Hematopoietic multipotent progenitor cell treated with erythropoietin and hydrocortisone succinate and interleukin-3 and kit ligand, for 15 days (in vitro differentiated cells): ENCODE measurements at places on chromosomes 16 and 17.

GRCh38 chr17:40122999-40123810 is 1.4 kb downstream of the MSL1 start:
- no peak for DNase-seq

GRCh38 chr17:75842963-75843576 is 1.1 kb downstream of the UNC13D start:
- no peak for DNase-seq

GRCh38 chr17:13785981-13786598 is 184.4 kb upstream of the HS3ST3A1 start:
- no peak for DNase-seq

GRCh38 chr16:7090628-7091115 is 242.0 kb upstream of the RBFOX1 start:
- no peak for DNase-seq

- no peak for DNase-seq
These were observed 80.4 kb downstream of the CACNG3 start for GRCh38 chr16:24336491-24336890.

DNA sequence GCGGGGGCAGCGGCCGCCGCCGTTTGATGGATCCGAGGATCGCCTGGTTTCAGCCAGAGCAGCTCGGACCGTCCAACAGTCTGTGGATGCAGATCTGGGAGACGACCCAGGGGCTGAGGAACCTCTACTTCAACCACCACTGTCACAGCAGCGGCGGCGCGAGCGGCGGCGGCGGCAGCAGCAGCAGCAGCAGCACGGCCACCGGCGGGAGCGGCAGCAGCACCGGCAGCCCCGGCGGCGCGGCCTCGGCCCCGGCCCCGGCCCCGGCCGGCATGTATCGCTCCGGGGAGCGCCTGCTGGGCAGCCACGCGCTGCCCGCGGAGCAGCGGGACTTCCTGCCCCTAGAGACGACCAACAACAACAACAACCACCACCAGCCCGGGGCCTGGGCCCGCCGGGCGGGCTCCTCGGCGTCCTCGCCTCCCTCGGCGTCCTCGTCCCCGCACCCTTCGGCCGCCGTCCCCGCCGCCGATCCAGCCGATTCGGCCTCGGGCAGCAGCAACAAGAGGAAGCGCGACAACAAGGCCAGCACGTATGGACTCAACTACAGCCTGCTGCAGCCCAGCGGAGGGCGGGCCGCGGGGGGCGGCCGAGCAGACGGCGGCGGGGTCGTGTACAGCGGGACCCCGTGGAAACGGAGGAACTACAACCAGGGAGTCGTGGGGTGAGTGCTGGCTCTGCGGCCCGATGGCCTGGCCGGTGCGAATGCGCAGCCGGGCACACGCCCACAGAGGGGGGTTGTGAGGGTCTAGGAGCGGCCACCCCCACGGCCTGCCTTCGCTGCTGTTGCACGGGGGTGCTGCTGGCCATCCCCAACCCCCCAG is 702 bp downstream of the TENT4B start:
- DNase-seq: no peak

DNA sequence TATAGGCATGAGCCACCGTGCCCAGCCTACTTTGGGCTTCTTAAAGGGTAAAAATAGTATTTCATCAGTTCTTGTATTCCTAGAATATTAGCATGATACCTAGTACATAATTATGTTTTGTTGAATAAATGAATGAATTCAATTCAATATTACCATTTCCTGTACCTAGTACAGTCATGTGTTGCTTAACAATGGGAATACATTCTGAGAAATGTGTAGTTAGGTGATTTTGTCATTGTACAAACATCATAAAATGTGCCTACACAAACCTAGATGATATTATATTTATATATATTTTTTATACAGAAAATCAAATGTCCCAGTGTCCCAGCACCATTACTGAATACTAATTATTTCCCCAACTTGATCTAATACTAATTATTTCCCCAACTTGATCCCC is 85.6 kb upstream of the HAS3 start:
- DNase-seq: no peak

DNA sequence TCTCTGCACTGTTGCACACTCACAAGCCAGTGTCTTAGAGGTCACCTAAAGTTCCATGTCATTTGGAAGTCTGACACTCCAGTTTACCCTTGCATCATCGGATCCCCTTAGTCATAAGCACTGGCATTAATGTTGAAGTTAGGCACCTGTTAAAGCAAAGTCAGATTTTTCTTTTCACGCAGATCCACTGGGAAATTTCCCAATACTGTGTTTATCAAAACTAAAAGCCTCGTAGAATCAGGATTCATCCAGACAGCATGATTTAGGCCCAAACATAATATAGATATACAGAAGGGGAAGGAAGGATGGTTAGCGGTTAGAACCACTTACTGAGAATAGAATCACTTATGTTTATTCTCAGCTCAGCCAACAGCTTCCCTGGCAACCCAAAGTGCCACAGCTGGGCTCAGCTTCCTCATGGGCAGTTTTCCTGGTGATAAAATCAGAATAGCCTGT is 30.1 kb upstream of the HAPSTR1 start:
- no peak for DNase-seq

- no peak for DNase-seq
These were observed 151.7 kb downstream of the CBLN1 start for GRCh38 chr16:49129935-49130334.

GRCh38 chr17:38912221-38912813 is 13.1 kb upstream of the LASP1NB start:
- DNase-seq: no peak

GRCh38 chr17:49895812-49896211 is 47.9 kb upstream of the TAC4 start:
- no peak for DNase-seq

DNA sequence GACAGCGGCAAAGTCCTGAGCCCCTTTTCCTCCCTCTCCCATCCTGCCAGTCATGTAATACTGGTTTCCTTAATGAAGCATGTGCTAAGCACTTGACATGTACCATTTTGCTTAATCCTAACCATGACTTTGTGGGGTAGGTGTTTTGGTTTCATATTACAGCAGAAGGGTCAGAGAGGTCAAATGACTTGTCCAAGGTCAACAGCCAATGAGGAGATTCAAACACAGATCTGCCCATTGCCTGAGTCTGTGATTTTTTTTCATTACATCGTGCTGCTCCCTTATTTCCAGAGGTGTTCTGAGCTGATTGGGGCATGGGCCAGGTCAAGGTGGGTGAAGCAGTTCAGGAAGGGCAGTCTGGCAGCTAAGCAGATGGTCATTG is 17.6 kb upstream of the PHF12 start:
- DNase-seq: no peak

GRCh38 chr16:61792194-61792909 is 243.9 kb downstream of the CDH8 start:
- DNase-seq: no peak

- no peak for DNase-seq
These were observed 104.3 kb upstream of the DNAH9 start for GRCh38 chr17:11493936-11494335.

DNA sequence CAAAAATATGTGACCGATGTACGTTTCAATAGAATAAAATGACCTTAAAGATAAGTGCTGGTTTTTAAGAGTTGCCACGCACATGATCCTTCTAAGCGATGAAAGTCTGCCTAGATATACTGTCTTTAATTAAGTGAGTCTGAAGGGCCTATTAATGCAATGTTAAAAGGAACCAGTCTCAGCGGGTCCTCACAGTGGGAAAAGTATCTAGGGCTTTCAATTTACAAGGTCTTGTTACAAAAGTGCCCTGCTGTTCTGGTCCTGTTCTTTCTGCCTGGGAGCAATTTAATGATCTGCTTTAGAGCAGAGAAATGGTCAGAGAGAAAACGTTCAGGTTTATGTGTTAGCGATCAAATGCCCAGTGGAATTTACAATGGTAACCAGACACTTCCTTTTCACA is 864.0 kb downstream of the KCNJ2 start:
- DNase-seq: no peak

GRCh38 chr16:89473136-89473712 is 17.1 kb downstream of the ANKRD11 start:
- no peak for DNase-seq

DNA sequence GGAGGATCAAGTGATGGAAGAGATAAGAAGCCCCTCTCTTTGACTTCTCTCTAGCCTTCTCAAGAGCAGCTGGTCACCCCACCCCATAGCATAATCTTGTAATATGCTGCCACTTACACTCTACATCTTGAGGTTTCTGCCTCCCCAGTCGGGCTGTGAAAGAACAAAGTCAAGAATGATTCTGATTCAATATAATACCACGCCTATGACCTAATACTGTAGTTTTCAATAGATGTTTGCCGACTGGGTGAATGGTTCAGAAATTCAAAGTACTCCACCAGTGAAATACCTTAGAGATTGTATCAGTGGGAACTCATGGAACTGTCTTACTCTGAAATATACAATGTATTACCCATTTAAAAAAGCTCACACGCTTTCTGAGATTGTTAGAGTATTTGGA is 93.0 kb upstream of the ZFHX3 start:
- DNase-seq: no peak

- no peak for DNase-seq
These were observed 3.4 kb downstream of the MNT start for GRCh38 chr17:2397247-2398171.

DNA sequence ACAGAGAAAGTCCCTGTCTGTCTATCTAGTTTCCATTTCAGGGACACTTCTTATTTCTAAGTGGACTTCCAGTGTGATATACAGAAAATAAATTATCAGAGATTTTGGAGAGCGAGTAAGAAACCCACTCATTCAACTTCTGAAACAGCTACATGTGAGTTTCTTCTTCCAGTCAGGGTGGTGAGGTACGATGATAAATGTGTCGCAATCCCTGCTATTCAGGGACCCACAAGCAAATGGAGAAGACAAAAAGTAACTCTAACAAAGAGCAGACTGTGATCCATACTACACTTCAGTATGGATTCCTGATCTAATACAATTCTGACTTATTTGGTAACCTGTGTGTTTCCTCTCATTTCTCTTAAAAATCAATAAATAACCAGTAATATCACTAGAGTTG is 16.8 kb downstream of the CNTNAP4 start:
- no peak for DNase-seq

GRCh38 chr16:88300463-88300835 is 82.3 kb upstream of the ZNF469 start:
- no peak for DNase-seq

DNA sequence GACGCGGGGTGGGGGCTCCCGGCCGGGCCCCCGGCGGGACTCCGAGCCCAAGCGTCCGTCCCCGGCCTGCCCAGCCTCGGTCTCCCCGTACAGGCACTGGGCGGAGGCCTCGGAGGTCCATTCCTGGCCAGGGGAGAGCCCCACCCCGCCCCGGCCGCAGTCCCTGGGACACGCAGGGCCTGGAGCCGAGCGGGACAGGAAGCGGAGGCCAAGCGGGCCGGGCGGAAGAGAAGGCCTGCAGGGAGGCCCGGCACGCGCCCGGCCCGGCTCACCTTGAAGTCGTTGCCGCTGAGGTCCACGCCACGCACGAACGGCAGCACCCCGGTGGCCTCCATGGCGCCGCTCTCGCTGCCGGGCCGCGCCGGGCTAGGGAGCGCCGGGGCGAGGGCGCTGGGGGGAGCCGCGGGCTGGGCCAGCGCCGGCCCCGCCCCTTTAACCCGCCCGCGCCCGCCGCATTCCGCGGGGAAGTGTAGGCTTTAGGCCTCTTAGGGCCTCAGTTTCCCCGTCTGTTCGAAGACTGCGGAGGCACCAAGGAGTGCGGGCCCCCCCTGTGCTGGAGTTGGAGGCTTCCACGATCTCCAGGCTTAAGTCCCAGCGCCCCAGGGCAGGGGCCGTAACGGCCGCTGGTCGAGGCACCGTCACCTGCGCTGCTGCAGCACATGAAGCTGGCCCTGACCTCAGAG is at the start of gene FLII:
Gene FLII (minus strand): TSS at position 383 of the 683 bp plus-strand sequence. CDS start 48 bp downstream, at position 335.
- peak; percentile 74 for DNase-seq

- no peak for DNase-seq
These were observed 18.1 kb upstream of the NUP93 start for GRCh38 chr16:56711862-56712261.

- DNase-seq: no peak
These were observed 2.4 kb downstream of the BCL6B start for GRCh38 chr17:7025245-7025644.

- DNase-seq: no peak
These were observed 14.9 kb downstream of the WNT3 start for GRCh38 chr17:46803544-46803943.

DNA sequence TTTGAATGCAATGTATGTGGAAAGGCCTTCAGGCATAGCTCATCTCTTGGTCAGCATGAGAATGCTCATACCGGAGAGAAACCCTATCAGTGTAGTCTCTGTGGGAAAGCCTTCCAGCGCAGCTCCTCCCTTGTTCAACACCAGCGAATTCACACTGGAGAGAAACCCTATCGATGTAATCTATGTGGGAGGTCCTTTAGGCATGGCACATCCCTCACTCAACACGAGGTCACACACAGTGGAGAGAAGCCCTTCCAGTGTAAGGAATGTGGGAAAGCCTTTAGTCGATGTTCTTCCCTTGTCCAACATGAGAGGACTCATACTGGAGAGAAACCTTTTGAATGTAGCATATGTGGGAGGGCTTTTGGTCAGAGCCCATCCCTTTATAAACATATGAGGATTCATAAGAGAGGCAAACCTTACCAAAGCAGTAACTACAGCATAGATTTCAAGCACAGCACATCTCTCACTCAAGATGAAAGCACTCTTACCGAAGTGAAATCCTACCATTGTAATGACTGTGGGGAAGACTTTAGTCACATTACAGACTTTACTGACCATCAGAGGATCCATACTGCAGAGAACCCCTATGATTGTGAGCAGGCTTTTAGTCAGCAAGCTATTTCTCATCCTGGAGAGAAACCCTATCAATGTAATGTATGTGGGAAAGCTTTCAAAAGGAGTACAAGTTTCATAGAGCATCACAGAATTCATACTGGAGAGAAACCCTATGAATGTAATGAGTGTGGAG is 24.7 kb downstream of the ZFP90 start:
- DNase-seq: no peak

DNA sequence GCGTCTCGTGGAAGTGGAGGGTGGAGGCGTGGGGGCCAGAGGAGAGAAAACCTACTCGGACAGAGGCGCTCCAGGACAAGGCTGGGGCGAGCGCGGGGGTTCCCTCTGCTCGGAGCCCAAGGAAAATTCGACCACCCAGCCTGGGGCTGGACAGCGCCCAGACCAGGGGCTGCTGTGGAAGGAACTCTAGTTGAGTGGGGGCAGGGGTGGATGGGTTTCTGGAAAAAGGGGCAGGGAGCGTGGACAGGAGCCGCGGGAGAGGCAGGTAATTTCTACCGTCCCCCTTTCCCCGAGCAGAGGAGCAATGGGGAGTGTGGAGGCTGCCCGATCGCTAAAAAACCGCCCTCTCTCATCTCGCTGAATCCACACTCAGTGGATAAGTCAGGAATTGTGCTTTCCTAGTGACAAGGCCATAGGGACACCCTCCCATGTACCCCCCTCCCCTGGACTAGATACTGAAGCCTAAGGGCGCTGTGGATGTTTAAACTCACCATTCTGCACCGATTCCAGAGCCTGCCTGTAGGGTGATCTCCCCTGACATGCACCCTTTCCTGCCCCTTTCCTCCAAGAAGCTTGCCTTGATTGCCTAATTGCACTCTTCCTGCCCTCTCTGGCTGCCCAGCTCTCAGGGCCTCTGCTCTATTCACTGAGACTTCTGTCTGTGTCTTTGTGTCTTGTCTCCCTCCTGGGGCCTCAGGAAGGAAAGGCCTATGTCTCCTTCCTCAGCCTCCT is 90.7 kb upstream of the TMEM97 start:
- no peak for DNase-seq

- no peak for DNase-seq
These were observed 1.3 kb downstream of the MPP3 start for GRCh38 chr17:43831633-43832032.

GRCh38 chr17:4856937-4857314 is 23.8 kb downstream of the MINK1 start:
- DNase-seq: no peak

GRCh38 chr16:56919099-56919800 is 12.7 kb upstream of the HERPUD1 start:
- DNase-seq: no peak
